RPMI7951 (cell line): ENCODE measurements at places on chromosomes 13 and 19.
A peak's percentile ranks its signal among the peaks of the same experiment; 100 is the strongest.

- DNase-seq: no peak
These were observed 9.8 kb downstream of the DHX34 start for GRCh38 chr19:47358936-47359335.

DNA sequence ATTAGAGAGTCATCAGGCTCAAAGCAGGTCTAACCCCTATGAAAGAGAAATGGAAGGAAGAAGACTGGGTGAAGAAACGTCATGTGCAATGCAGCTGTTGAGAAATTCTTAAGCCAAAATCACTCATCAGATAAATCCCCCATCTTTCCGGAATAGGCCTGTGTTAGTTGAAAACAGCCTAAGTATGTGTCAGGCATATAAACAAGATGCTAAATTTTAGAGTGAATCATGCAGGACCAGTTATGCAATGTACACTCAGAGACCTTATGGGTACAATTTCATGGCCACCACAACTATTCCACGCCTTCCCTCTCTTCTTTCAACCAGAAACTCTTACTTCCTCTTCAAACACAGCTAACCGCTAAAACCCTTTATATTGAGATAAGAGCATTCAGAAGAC, 717.7 kb upstream of the ATXN8OS start:
- no peak for DNase-seq

DNA sequence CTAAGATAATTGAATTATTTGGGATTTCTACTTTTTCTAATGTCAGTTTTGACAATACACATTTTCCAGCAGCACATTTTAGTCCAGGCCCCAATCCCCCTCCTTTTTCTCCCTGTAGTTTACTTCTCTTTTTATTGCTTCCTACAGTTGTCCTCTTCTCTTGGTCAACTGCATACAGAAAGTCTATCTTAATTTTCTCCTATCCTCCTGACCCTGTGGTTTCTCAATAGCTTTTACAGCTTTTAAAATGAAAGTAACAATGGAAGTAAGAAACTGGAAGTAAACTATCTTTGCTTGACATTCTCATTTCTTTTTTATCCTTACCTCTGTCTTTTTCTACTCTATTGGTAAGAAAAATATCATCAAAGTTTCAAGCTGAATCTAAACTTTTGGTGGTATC, 106.5 kb upstream of the OXGR1 start:
- no peak for DNase-seq

GRCh38 chr13:41054919-41055619, 6.2 kb upstream of the WBP4 start:
- DNase-seq: no peak

- no peak for DNase-seq
These were observed 124.8 kb downstream of the ZNF536 start for GRCh38 chr19:30497034-30497433.

- no peak for DNase-seq
These were observed 273.1 kb downstream of the PCDH20 start for GRCh38 chr13:61142506-61142905.

DNA sequence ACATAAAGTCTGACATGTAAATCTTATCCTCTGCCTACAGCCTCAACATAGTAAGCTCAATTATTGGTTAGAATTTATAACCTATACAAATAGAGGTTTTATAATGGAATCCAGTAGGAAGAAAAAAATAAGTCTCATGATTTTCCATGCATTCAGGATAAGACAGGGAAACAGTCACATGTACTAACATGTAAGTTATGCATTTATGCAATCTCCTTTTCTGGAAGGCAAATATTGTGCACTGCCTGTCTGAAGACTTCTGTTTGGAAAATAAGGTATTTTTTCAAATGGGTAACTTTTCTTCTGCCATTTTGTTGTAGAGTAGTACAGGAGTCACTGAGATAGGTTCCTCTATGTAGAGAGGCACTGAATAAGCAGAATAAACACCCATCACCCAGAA, 92.7 kb downstream of the NALCN start:
- no peak for DNase-seq

- DNase-seq: no peak
These were observed 18.4 kb upstream of the MYCBP2 start for GRCh38 chr13:77345150-77345780.

DNA sequence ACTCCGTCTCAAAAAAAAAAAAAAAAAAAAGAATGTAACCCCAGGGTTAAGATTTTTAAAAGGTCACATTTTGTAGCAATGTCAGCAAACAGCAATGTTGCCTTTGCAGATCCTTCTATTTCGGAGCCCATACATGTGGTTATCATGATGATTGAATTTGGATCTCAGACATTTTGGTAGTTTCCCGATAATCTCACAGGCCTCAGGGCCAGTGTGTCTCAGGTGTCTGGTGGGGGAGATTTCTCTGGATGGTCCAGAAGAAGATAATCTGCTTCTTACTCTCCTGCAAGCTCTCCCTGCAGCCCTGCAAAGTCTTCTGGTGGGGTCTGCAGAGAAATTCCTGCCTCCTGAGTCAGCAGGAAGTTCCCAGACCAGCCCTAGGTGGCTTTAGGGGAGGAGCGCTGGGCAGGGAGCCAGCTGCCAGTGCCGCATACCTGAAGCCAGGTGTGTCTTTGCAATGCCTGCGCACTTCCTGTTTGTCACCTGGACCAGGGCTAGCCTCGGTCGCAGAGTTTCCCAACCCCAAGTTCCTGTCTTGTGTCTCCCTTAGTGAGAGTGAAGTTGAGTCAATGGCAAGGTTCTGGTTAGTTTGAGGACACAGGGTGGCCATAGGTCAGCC, 1.4 kb downstream of the SH2D3A start:
- DNase-seq: no peak

GRCh38 chr13:51275101-51275500, 52.9 kb downstream of the FAM124A start:
- no peak for DNase-seq

- DNase-seq: no peak
These were observed 60.0 kb downstream of the TEX29 start for GRCh38 chr13:111380431-111380830.

DNA sequence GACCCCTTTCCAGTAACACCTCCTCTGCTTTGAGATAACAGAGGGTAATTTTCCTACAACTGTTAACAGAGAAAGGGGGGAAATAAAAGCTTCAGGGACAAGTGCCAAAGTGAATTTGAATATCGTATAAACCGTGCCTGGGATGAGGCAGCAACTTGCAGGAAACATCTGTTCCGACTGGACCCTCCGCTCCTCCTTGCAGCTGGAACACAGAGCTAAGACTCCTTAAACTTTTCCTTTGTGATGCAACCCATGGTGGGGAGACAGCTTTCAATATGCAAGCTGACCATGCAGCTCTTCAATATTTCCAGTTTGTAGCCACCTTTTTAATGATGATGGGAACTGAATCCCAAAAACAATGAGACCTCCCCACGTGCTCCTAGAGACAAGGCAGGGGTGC, 432.6 kb downstream of the ZNF536 start:
- DNase-seq: no peak

DNA sequence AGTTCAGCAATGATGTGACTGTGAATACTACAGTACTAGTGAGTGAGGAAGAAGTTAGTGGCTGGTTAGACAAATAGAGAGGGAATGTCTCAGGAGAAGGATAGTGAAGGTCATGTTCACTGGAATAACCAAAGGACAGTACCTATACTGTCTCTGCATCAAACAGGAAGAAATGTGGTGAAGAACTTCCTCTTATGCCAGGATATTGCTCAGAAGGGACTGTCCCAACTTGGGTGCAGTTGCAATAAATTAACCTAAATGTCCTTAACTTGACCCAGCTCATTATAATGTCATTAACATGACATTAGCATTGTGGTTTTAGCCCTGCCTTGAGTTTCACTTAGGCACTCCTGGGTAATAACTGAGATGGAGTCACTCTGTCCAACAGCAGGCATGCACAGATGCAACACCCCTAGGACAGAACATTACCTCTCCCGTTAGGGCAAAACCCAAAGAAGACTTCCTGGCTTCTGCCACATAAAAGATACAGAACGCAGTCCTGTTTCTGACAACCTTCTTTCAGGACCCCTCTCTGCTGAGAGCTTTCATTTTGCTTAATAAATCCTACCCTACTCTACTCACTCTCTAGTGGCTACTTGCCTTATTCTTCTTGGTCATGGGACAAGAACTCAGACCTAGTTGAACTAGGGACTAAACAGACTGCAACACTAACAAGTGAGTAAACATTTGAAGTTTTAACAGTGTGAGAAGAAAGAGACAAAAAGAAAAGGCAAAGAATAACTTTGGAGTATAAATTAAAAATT, 1591.6 kb upstream of the MIR17HG start:
- no peak for DNase-seq

DNA sequence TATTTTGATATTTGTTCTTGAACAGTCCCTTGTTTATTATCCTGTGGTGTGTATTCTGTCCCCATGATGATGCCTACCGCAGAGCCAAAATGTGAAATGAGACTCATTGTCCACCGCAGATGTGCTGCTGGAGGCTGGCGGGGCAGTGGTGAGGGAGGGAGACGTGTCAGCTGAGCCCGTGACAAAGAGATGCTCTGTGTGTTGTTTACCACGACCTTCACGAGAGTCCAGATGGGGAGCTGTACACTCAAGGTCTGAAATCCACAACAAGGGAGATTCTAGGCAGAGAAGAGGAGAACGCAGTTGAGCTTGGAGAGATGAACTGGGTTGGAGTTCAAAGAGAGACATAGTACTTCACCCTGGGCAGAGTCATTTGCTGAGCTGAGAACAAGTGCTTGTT, 20.8 kb upstream of the AMER2 start:
- DNase-seq: no peak

DNA sequence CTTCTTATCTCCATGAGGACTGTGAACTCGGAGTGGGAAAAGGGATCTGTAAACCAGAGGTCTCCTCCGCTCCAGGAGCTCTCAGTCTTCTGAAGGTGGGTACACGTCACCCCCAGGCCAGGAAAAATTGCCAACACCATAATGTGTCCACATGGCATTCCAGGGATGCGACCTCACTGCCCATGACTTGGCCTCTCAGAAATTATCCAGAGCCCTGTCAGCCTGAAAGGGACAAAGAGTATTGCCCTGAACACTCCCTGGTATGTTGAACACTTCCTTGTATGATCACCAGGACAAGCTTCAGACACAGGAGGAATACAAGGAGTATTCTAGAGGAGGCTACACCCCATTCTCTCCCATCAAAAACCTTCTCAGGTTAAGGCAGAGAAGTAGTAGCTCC, 81.0 kb upstream of the SLC7A1 start:
- peak; percentile 51 for DNase-seq

DNA sequence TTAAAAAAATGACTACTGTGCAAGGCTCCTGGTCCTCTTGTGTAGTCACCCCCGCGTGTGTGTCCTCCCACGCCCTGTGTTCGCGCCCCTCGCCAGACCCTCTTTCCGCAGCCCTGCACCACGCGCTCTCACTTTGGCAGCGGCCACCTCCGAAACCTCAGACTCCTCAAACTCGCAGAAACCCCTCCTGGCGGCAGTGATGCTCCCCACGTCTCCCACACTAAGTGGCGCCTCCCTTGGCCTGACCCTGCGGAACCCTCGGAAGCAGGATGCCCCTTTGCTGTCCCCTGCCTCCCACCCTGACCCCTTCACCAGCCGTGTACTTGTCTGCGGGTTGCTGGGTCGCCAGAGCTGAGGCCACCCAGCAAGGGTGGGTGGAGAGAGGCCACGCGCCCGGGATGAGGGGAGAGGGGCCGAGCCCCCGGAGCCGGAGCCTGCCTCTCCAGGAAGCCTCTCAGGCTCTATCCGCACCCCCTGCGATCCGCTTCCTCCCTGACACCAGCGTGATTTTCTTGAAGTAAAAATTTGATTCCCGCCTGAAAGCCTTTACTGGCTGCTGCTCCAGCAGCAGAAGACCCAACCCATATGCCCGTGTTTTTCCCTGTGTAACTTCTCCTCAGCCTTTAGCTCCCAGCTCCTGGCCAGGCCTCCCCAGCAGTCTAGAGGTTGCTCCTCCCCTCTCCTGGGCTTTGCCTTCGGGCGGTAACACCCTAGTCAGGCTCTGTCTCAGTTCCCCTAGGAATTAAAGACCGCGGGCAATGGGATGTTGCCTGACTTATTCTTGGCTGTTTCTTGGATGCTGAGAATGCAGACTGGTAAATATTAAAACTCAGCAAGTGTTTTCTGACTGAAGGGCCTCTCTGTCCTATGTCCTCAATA, 55.2 kb downstream of the MIPEP start:
- no peak for DNase-seq

GRCh38 chr13:26619358-26619757, 61.9 kb downstream of the WASF3 start:
- peak; percentile 89 for DNase-seq

DNA sequence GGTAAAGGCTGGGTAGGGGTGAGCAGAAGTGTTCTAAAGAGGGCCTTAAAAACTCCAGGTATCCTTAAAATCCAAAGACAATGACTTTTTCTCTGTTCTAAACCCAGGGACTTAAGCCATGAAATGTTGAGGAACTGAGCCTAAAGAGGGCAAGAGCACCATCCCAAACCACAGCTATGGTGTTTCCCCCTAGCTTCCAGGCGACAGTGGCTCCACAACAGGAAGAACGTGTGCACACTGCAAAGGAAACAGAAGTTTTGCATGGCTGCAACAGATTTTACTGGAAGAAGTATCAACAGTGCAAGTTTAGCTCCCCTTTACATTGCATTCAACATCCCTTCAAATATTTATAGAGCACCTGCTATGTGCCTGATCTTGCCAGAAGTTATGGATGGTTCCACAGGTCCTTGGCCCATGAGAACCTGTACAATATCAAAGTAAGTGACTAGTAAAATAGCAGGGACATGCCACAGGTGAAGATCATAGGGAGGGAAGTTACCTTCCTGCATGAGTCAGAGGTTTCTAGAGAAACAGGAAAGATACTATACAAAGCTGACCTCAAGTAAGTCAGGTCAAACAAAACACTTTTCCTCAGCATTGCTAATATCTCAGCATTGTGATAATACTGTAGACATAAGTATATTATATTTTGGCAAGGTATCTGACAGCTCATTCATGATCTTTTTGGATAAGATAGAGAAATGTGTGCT, 8.4 kb upstream of the KCTD12 start:
- no peak for DNase-seq

GRCh38 chr13:32041429-32041828, 9.9 kb downstream of the FRY start:
- DNase-seq: no peak

GRCh38 chr13:78540058-78540457, 63.3 kb downstream of the POU4F1 start:
- DNase-seq: no peak

DNA sequence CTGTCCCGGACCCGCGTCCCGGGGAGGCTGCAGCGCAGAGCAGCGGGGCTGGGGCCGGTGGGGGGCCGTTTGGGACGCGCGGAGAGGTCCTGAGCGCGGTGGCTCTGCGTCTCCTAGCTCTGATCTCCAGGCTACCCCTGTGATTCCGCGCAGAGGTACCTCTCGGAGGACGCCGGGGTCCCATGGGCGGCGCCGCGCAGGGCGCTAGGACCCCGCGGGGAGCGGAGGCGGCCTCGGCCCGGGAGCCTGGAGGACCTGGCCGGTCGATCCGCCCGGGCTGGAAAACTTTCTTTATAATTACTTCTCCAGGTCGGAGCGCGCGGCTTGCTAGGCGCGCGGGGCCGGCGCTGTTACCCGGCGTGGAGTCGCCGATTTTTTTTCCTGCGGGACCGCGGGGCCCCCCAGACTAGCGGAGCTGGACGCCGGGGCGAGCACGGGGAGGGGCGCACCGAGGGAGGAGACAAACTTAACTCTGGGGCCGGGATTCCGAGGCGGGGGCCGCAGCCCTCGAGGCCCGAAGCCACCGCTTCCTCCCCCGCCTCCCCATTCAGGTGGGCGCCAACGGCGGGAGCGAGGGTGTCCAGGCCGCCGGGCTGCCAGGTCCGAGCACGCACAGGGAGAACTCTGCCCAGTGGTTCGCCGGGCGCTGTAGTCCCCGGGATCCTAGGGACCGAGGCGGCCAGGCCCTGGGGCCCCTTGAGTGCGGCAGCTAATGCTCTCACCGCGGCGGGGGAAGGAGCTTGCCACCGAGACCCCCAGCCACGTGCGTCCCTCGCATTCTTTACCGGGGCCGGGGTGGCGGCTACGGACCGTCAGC, 848 bp upstream of the CEBPA start:
- no peak for DNase-seq
